Cortex of kidney (tissue), 1 donor: ENCODE measurements at places on chromosomes 16 and 17.

DNA sequence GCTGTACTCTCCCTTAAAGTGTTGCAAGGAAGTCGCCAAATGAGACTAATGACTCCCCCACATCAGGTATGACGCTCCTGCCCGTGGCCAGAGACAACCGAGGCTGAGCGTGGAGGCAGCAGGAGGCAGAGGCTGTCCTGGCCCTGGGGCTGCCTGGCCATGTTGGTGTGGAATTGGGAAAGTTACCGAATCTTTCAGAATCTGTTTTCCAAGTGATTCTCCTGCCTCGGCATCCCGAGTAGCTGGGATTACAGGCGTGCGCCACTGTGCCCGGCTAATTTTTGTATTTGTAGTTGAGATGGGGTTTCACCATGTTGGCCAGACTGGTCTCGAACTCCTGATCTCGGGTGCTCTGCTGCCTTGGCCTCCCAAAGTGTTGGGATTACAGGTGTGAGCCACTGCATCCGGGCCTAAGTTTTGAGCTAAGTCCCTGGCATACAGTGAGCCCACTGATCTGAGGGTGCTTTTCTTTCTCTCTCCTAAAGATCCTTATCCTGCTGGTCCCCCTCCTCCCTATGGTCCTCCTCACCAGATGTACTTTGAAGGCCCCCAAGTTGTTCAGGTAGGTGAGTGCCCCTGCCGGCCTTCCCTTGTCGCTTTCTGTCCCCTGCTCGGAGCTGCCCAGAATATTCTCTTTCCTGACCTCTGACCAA, 700 bp downstream of the LITAFD start:
- no peak for DNase-seq

DNA sequence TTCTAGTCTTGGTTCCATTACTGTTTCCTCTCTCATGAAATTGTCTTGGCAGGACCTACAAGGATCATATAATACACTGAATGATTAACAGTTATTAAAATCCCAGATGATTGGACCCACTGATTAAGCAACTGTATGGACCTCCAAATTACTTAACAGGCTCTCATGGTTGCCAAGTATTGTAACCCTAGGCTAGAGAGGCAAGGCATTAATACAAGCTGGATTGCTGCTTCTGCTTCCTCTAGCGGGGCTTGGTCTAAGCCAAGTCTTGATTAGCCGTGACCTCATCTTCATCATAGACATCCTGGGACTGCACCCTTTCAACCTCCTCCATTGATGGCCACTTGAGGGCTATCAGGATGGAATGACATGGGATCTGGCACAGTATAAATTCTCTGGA, 46.9 kb downstream of the SYCE1L start:
- no peak for DNase-seq

DNA sequence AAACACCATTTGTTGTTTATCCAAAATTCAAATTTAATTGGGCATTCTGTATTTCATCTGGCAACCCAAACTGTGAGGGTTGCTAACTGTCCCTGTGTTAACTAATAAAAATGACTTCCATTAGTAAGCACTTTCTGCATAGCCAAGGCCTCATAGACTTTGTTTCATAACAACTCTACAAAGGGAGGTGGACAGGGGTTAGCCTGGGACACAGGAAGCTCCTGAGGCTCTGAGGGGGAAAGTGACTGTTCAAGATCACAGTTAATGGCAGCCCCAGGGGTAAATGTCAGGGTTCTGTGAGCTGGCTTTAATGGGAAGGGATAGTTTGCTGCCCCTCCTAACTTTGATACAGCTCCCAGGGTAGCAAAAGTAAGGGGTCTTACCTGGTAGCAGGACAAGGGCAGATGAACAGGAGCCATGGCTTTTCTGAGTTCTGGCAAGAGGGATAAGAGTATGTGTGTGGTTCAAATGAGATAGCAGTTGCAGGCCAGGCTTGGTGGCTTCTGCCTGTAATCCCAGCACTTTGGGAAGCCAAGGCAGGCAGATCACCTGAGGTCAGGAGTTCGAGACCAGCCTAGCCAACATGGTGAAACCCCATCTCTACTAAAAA, 2.2 kb downstream of the HEATR9 start:
- no peak for DNase-seq

DNA sequence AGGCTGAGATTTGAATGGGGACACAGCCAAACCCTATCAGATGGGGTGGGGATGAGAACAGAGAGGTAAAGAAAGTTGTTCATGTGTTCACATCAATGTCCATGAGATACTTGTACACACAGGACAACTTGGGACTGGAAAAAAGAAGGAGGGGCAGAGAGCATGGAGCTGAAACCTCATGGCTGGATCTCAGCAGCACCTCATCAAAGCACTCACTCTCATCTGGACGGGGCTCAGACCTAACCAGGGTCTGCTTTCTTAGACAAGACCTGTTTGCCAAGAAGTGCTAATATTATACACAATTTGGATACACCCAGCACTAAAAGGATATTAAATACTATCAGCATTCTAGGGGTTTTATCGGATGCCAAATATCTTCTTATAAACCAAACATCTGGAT, 399.8 kb downstream of the SLC39A11 start:
- DNase-seq, result no peak

DNA sequence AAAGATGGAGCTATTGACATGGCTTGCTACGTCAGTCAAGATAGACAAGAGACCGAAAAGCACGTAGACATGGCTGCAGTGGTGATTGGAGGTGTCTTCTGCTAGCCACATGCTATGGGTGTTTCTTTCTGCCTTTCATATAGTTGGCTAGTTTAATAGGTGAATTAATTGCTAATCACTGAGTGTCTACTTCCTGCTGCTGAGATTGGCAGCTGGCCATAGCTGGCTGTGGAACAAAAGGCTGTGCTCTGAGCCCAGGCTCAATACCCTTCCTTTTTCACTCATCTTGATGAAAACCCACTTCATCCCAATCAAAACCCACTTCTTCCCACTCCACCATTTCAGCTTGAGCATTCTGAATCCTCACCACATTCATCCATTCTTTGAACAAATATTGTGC, 221.4 kb upstream of the MAF start:
- DNase-seq, result no peak

- DNase-seq, result no peak
Measured at GRCh38 chr16:10592611-10593010, 12.2 kb upstream of the EMP2 start.

DNA sequence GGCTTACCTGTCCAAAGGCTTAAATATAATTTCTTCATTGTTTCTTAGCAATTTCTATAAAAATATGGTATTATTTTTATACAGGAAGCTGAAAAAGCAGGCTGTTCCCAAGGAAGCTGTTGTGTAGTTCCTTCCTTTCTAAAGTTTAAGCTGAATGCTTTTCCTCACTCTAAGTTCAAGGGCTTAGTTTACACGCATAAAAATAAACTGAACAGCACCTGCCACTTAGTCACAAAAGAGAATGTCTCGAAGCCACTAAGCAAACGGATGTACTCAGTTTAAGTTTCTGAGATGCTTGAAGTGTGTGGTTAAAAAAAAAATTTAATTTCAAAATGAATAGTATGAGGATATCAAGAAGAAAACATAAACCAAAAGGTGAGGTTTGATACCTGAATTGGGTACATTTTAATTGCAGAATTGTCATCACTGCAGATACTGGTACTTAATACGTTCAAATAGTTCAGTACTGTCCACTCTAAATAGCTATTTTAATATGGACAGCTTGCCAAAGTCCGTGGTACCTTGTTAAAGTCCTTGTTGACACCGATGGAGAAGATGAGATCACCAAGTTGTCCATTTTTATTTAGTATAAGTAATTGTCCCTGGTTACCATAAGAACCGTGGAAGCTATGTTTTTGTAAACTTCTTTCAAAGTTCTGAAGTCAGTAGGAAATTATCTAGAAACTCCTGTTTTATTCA, 38.1 kb downstream of the MRTFB start:
- DNase-seq, result no peak

GRCh38 chr17:13385481-13385911, 216.2 kb downstream of the HS3ST3A1 start:
- no peak for DNase-seq

GRCh38 chr17:39123627-39124026, 27.8 kb downstream of the PLXDC1 start:
- DNase-seq, result no peak

GRCh38 chr16:53093162-53093744, 38.5 kb downstream of the CHD9 start:
- DNase-seq, result no peak

DNA sequence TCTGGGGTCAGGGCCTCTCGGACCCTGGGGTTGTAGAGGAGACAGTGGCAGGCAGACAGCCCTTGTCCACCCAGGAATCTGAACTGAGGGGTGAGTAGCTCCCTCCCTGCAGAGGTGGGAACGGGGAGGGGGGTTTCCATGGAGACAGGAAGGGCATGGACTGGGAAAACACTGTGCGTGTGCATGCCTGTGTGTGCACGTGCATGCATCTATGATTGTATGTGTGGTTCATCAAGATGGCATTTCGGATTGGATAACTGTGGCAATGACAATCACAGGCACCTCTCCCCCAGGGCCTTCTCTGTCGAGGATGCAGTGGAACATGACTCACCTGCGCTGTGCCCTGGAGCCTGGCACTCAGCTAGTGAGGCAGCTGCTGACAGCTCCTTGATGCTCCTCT, 6.1 kb upstream of the CD300C start:
- DNase-seq, result no peak

DNA sequence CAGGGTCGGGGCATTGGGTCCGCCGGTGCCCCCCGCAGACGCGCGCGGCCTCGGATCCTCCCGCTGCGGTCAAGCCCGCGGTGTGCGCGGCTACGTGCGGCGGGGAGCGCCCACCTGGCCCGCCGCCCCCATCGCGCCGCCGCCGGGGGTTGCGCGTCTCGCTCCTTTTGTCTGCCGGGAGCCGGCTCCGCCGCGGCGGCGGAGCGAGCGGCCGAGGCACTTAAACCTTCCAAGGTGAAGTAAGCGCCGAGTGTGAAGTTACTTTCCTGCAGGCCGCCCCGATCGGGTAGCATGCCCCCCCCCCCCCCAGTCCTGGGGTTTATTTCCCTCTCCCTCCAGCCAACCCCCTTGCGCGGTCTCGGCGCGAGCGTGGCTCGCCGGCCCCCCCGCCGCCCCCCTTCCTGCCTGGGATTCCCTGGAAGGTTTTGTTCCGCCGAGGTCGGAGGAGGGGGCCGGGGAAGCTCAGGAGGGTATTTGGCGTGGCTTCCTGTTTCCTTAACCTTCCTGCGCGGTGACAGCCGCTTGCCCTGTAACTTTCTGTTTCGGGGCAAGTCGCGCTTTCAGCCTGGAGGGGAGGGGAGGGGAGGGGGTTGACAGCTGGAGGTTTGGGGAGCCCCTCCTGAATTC, 56.6 kb upstream of the GSE1 start:
- no peak for DNase-seq

DNA sequence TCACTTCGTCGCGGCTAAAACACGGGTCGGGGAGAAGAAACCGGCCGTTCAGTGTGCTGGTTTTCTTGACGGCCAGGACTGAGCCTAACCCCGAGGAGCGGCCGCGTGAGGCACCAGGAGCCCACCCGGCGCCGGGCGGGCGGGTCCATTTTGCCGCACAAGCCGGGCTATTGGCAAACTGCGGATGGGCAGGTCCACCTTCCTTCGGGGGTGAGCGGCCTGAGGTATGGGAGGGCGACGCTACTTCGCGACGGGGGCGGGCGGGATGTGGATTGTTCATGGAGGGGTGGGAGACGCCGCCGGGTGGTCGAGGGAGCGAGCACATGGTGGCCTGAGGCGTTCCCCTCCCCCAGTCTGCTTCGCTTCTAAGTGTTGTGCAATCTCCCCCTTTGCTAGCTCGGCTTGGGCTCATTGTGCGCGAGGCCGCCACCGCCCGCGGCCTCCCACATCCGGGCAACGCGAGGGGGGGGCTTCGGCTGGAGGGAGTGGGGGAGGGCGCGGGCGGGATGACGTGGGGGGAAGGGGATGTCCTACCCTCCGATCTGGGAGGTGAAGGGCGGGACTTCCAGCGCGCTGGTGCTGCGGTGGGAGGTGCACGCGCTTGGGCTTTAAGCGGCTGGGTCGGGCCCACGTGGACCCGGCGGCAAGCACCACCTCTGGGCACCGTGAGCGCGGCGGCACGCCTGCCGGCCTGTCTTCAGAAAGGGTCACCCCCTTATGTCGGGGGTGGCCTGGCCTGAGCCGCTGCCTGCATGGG, 5.9 kb upstream of the CD68 start:
- DNase-seq, result no peak

DNA sequence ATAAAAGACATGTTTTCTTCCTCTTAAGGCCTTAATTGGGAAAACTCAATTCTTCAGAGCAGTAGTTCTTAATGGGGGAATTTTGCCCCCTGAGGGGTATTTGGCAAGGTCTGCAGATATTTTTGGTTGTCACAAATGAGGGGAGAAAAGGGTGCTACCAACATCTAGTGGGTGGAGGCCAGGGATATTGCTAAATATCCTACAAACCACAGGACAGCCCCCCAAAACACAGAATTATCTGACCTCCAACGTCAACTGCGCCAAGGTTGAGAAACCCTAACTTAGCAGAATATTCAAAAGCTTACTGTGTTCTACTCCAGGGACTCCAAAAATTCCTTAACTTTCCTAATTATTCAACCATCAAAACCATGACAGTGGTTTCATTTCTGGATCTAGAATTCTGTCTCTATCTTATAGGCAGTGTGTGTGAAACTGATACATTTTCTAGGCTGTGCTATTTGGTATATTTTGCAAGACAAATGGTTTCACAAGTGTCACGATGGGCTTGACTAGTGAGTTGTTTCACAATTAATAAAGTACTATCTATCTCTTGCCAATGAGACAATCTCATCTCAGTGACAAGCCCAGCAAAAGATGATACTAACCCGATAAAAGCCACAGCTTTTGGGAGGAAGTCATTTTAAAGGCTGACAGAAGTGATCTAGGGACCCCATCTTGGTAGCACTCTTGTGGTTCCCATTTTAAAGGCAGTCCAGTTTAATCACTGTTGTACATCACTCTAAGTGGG, 14.7 kb downstream of the TXNDC11 start:
- no peak for DNase-seq

DNA sequence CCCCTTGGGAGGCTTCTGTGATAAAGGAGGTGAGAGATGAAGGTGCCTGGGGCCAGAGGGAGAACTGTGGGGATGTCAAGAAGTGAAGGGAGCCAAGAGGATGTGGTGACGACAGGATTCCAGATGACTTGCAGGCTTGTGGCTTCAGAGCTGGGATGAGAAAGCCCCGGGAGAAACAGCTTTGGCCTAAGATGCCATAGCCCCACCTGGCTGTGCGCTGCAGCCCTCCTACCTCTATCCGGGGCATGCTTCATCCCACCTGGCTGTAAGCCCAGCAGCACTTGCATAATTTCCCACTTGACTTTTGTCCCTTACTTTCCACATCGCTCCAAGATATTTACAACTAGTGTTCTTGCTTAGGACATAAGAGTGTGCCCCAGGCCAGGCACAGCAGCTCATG, 29.3 kb downstream of the GINS3 start:
- DNase-seq, result no peak
